ENCODE measurements at places on chromosomes 11 and 22. TPM values are rescaled to one million over a fixed set of nuclear protein-coding genes. Genes with fewer than 3 reads are reported as not detected.

ZNF280A gene
- not detected for total RNA-seq

ENTHD1 gene
- not detected for total RNA-seq

SLC29A2 gene
- 8.8 TPM for total RNA-seq

SLC7A4 gene
- not detected for total RNA-seq

WT1 gene
- total RNA-seq = 2.3 TPM

C11orf42 gene
- not detected for total RNA-seq

DDTL gene
- 3.5 TPM for total RNA-seq

PLAAT4 gene
- total RNA-seq = 6.9 TPM

MYOD1 gene
- total RNA-seq = not detected

RIC3 gene
- 14.3 TPM for total RNA-seq

All from cardiac septum (tissue), 1 donor.